Pulmonary artery endothelial cell (primary cell): ENCODE measurements at places on chromosomes 2 and 18. TPM values are rescaled to one million over a fixed set of nuclear protein-coding genes. Genes with fewer than 3 reads are reported as not detected.

BOLL gene
- total RNA-seq: not detected in 2 replicates

MC2R gene
- total RNA-seq: not detected in 2 replicates

CD8B2 gene
- total RNA-seq: not detected in 2 replicates

ATP8B1 gene
- total RNA-seq: 85.1 and 108 TPM in 2 replicates

SIX2 gene
- 0.14 and 0.20 TPM in 2 replicates for total RNA-seq

COL4A4 gene
- 0.18 and 0.99 TPM in 2 replicates for total RNA-seq

PPIL3 gene
- total RNA-seq: 19.1 and 38.4 TPM in 2 replicates

RIT2 gene
- not detected in 2 replicates for total RNA-seq

CCBE1 gene
- total RNA-seq: 1.3 and 2.4 TPM in 2 replicates

POTEJ gene
- 0.04 and 0.07 TPM in 2 replicates for total RNA-seq

C18orf32 gene
- 11.2 and 14.8 TPM in 2 replicates for total RNA-seq

SERPINB2 gene
- total RNA-seq: 0.71 and 1.1 TPM in 2 replicates

ANKRD53 gene
- total RNA-seq: 0.14 and 0.20 TPM in 2 replicates

SERPINB4 gene
- not detected in 2 replicates for total RNA-seq

HOXD9 gene
- total RNA-seq: not detected in 2 replicates

GRCh38 chr2:12636837-12637581 lies 79.7 kb upstream of the TRIB2 start:
- DNase-seq: no peak

GRCh38 chr2:128380061-128380889 lies 61.6 kb upstream of the HS6ST1 start:
- DNase-seq: no peak

DNA sequence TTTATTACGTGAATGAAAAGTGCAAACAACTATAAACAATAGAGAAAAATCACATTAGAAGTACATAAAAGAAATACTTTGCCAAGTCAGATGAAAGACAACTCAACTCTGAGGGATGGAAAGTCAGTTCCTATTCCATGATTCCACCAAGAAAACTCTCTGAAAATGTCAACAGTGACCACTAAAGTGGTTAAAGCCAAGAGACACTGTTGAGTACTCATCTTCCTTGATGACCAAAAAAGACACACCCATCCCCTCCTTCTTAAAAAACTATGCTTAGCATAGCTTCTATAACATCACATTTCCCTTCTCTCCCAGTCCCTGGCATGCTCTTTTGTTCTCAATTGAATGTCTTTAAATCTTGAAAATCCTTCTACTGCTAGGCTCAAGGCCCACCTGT lies 160.0 kb downstream of the TCF4 start:
- no peak for DNase-seq

DNA sequence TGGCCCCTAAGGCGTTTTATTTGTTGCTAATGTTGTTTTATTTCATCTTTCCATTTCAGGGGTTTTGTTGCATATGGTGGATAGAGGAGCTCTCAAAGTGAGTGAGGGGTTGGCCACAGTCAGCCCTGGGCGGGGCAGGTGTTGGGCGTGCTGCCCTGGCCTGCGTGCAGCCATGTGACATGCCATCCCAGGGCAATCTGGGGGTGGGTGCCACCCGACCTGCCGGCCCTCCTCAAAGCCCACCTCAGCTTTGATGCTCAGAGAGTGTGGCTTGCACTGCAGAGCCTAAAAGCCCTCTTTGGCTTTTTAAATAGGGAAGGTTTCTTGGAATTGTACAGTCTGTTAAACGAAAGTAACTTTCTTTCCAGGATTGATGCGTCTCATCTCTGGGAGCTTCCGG lies 18.4 kb downstream of the TSHZ1 start:
- no peak for DNase-seq

- no peak for DNase-seq
These were observed 248.7 kb upstream of the TNP1 start for GRCh38 chr2:217108575-217109027.

- no peak for DNase-seq
These were observed 441.5 kb upstream of the POU3F3 start for GRCh38 chr2:104412384-104412783.

- no peak for DNase-seq
These were observed 74.1 kb downstream of the RND3 start for GRCh38 chr2:150413366-150413765.

GRCh38 chr18:52283927-52284326 lies 56.1 kb upstream of the DCC start:
- no peak for DNase-seq

DNA sequence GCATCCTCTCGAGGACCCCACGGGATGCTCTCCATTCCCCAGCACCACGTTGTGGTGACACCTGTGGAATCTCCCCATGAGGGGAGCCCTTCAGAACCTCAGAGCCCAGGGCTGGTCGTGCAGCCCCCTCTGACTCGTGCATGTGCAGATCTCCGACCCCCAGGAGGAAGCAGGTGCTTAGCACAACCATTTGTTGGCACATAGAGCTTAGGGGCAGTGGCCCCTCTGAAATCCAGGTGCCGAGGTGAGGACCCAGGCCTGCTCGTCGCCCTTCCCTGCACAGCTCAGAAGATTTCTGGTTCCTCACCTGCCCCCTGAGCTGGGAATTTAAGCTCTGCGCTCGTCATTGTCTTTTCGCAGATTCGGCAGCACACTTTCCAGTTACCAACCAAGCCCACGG lies 1.3 kb upstream of the OTOS start:
- no peak for DNase-seq

DNA sequence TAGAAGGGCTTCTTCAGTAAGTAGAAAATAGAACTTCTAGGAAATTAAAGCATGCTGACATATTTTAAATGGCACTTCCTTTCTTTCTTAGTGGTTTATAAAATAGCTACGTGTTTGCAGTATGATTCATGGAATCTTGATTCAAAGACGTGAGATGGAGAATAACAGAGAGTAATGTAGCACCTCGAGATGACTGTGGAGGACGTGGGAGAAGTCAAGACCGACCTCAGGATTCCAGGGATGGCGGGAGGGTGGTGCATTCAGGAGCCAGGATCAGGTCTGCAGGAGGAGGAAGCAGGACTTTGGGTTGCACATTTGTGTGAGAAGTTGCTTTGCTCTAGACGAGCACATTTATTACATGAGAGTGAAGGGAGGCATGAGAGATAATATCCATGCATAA lies 56.0 kb downstream of the DCDC2C start:
- DNase-seq: no peak

DNA sequence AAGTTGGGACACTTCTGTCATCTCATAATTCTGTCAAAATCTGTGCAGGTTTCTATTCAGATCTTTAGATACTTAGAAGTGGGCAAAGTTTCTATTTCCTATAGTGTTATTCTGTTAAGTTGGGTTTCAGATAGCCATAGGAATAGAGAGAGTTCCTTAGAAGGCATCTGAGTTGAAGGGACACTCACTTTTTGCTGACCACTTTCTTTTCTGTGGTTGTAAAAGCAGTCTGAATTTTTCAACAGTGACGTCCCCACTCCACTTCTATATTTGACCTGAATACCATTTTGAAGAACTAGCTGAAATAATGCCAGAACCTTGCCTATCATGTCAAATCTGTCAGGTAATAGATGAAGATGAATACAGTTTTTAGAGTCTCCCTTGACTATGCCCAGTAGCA lies 267.3 kb downstream of the SPAG16 start:
- DNase-seq: no peak

- no peak for DNase-seq
These were observed at the start of gene GPR75 for GRCh38 chr2:53859206-53860181. GPR75 (minus strand) TSS chr2:53859967; CDS start chr2:53854756, 5,211 bp downstream.

DNA sequence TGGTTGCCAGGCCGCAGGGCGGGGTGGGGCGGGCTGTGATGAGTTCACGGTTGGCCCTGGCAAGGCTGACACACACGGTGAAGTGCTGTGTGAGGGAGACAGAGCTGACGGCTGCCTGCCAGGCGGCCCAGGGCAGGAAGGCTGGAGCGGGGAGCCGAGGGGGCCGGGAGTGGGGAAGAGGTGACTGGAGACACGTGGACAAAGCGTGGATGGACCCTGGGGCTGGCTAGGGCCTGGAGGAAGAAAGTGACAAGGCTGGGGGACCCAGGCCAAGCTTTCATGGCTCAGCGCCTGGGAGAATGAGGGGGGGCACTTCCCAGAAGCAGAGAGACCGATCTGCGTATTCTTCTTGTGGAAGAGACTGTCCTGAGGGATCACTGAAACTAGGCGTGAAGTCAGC lies 123.2 kb downstream of the DYSF start:
- DNase-seq: no peak

DNA sequence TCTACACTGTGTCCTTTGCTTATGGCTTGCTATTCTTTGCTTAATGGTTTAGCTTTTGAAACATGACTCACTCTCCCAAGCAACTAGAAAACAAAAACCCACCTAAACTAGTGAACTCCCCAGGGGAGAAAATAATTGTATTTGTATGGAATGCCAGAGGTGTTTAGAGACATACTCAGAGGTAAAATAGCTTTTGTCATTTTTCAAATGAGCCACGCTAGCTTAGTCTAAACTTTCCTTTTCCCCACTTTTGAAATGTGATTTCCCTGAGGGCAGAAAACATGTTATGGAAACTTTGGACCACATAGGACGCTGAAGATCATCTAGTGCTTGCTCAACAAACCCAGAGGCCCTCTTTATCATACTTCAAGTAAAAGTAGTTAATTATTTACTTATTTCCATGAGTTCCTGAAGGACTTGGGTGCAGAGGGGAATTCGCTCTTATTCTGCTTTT lies 16.5 kb upstream of the CYTIP start:
- DNase-seq: no peak

DNA sequence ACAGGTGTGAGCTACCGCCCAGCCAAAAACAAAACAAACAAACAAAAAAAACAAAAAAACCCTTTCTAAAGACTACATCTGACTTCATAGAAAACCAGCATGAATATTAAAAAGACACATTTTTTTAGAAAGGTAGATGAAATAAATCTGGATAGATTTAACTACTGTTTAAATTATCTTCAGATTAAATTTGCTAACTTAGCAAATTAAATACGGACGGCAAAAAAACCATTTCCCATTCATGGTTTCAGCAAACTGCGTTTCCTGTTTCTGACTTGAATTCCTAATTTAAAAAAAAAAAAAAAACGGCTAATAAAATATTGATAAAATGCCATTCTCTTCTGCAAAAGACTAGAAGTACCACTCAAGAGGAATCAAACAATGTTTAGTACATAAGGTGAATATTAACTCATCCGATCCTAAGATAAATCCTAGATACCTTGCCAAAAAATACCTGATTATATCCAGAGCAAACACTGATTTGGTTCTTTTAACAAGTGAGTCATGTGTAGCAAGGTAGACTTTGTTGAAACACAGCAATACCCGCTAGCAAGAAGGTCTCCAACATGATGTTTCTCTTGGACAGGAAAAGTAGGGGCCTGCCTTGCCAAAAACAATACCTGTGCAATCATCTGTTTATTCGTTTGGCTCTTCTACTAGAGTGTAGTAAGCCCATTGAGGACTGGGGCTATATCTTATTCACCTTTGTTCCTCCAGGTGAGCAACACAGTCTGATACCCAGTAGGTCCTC lies 96.2 kb downstream of the BARD1 start:
- DNase-seq: no peak

DNA sequence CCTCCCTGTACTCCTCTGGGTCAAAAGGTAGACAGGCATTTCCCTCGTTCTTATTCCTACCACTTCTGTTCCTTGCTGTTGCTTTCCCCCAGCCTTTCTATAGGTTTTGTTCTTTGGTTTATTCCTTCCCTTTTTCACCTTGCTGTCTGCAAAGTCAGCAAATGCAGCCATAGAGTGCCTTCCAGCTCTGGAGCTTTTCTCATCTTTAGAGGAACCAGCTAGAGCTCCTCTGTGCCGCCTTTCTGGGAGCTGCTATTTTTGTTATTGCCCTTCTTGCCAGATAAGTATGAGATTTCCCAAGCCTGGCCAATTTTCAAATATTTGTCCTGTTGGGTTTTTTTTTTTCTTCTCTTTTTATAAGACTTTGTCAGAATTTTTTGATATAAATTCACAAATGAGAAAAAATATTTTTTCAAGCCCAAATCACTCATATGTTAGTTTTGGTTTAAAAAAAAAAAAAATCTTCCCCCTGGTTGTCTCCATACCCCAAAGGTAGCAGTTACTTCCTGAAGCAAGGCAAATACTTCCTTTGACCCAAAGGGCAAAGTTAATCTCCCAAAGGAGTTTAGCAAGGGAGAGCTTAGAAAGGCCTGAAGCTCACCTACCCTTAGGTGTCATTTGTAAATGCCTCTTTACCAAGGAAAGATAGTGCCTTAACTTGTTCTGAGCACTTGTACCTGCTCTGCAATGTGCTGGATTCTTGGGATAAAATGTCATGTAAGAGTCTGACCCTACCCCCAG lies 5.1 kb upstream of the TTC27 start:
- no peak for DNase-seq

- DNase-seq: no peak
These were observed 82.2 kb downstream of the FAM124B start for GRCh38 chr2:224319750-224320149.

DNA sequence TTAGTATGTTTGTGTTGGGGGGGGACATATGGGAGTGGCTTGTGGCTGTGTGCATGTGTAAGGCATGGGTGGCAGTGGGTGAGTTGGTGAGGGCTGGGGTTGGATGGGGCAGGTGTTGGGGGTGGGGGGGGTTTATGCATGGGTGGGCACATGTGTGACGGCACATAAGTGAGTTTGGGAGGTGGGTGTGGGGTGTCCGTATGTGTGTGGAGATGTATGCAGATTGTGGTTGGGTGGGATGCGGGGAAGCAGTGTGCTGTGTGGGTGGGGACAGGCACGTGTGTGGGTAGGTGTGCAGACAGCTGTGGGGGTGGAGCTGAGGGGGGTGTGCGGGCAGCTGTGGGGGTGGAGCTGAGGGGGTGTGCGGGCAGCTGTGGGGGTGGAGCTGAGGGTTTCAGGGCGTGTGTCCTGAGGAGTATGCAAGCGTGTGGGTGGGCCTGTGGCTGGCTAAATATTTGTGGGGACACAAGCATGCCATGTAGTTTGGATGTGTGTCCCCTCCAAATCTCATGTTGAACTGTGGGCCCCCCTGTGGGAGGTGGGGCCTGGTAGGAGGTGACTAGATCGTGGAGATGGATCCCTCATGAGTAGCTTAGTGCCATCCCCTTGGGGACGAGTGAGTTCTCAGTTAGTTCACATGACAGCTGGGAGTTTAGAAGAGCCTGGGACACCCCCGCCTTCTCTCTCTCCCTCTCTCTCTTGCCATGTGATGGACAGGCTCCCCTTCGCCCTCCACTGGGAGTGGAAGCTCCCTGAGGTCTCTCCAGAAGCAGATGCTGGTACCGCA lies 59.4 kb downstream of the ANKMY1 start:
- DNase-seq: no peak

DNA sequence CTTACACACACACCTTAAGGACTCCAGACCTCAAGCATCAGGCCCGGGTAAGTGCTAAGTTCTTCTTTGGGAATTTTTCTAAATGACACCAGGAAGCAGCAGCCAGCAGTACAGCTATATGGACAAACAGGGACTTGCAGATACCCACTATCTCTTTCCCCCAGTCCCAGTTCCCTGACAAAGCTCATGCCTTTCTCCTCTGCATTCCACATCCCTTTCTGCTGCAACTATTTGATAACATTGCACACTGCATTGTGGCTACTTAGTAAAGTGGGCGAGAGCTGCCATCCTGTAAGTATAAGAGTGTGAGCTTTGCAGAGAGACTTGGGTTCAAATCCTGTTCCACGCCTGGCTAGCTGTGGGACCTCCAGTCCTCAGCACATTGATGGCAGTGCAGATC lies 14.0 kb upstream of the CD226 start:
- DNase-seq: no peak
